ENCODE measurements at places on chromosomes 1 and 21.

DNA sequence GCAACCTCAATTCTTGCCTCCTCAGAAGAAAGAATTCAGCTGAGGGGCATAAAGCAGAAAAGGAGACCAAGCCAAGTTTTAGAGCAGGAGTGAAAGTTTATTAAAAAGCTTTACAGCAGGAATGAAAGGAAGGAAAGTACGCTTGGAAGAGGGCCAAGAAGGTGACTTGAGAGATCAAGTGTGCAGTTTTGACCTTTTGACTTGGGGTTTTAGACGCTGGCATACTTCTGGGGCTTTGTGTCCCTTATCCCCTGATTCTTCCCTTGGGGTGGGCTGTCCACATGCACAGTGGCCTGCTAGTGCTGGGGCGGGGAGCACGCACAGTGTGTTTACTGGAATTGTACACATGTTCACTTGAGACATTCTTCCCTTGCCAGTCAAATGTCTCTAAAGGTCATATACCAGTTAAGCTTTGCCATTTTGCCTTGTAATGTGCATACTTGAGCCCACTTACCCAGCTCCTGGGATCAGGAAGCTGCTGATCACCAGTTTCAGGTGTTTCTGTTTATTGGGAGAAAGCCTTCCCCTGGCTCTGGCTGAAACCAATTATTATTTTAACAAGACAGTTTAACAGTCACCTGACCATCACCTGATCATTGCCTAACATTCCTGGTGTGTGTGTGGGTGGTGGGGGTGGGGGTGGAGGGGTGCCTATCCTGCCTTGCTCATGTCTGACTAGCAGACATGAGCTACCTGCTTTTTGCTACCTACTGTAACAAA is 36.2 kb downstream of the UTP25 start:
- DNase-seq: no peak

- no peak for DNase-seq
Observed at GRCh38 chr1:98842241-98842640, 162.4 kb downstream of the PLPPR5 start.

GRCh38 chr1:236575523-236575922 is 28.8 kb downstream of the HEATR1 start:
- no peak for DNase-seq

DNA sequence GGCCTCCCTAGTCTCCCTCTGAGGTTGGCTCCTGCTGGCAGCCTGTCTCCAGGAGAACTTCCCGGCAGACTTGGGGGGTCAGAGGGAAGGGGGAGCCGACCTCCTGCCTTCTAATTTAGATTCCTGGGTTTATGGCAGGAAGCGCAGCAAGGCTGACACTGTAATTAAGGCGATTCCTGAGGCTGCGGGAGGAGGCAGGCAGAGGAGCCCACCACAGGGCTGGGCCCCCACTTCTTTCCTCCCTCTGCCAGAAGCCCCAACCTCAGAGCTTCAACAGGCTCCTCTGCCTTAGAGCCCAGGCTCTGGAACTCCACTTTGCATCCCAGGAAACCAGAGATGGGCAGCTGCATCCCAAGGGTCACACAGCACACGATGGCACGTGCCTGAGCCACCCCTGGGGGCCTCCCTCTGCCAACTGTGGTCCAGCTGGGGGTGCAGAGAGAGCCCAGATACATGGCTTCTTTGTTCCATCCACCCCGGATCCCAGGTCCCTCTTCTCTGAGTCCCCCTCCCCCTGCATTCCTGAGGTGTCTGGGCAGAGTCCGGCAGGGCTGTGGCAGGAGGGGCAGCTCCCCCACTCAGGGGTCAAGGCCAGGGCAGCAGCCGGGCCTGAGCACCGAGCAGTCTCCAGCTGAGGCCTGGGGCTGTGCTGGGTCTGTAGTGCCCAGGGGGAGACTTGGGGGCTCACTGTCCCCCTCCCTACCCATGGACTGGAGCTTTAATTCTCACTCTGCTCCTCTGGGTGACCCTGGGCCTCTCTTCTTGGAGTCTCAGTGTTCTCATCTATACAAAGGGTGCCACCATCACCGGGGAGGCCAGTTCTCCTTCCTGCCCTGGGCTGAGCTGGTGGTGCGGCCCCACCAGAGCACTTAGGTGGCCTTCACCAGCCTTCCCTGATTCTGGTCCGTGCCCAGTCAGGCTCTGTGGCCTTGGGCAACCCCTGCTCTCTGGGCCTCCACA is 39.4 kb upstream of the FAM131C start:
- DNase-seq: no peak

DNA sequence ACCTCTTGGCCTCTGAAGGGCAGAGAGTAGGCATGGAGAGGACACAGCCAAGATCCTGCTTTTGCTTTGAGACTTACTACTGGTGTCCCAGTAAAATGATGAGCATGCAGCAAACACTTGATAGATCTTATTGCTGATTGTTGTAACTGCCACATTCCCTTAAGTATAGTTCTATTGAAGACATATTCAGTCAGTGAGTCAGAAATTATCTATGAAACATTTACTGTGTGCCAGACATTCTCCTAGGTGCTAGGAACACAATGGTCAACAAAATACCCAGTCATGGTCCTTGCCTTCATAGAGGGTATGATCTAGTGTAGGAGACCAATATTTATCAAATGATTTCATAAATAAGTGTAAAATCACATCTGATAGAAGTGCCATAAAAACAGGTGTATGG is 13.6 kb downstream of the STYXL2 start:
- no peak for DNase-seq

DNA sequence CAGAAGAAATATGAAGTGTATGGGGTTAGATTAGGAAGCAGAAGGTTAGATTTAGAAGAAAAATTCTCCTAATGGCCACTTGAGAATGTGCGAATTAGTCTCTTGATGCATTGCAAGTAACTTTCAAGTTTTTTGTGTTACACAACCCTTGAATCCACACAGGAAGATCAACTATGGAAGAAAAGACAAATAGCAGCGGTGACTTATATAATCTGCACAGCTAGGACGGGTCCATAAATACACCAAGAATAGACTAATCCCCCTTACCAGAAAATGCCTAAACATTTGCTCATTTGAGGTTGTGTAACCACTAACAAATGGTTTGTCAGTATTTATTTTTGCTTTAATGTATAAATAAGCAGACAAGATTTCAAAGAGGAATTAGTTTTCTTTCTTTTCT is 182.6 kb downstream of the TGFB2 start:
- no peak for DNase-seq

- DNase-seq: no peak
Observed at GRCh38 chr1:196951711-196952394, 8.3 kb downstream of the CFHR2 start.

DNA sequence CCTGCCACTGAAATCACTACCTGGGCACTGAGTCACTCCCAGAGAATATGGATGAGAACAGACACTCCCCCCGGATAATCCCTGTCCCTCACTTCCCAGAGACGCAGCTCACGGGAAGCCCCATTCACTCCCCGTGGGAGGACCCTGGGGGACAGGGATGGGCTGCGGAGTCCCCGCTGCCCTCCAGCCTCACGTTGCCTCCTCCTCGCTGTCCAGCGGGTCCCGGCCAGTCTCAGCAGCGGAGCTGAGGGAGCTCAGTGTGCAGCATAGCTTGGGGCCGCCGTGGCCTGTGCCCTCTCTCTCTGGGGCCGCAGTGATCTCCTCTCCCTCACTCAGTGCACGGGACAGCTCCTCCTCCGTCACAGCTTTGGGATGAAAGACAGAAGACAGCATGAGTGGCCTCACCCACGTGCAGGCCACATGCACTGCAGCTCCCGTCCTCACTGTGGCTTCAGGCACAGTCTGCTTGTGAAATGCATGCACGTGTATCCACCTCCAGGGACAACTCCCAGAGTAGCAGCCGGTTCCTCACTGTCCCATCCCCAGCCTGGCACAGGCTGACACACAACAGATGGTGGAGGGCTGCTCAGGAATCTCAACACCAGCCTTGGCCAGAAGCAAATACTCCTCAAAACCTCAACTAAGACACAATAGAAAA is 7.4 kb downstream of the CFAP410 start:
- no peak for DNase-seq

- no peak for DNase-seq
Observed at GRCh38 chr1:150545486-150546032, 3.6 kb upstream of the ADAMTSL4 start.

DNA sequence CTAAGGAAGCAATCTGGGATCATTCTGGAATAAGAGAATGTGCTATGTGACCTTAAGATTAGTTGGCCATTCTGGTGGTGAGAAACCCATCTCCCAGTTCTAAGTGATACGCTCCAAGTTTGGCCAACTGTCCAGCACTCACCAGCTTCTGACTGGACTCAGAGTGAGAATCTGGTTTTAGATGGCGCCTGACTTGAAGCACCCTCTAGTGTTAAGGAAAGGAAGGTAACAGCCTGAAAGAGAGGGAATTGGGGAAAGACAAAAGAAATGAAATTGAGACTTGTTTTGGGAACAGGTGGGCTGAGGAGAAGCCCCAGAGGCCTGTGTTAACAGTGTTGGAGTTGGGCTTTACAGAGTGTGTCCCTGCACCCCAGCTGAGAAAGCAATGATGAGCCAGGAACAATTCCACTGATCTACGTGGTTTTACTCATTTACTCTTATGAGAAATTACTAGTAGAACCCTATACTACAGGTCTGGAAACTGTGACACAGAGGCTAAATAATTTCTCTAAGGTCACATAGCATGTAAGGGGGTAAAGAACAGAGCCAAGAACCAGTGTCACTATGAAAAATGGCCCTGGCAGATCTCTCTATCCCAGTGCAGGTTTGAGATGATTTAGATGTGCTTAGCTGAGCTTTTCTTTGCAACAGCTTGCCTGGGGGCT is 9.3 kb upstream of the FCAMR start:
- no peak for DNase-seq

DNA sequence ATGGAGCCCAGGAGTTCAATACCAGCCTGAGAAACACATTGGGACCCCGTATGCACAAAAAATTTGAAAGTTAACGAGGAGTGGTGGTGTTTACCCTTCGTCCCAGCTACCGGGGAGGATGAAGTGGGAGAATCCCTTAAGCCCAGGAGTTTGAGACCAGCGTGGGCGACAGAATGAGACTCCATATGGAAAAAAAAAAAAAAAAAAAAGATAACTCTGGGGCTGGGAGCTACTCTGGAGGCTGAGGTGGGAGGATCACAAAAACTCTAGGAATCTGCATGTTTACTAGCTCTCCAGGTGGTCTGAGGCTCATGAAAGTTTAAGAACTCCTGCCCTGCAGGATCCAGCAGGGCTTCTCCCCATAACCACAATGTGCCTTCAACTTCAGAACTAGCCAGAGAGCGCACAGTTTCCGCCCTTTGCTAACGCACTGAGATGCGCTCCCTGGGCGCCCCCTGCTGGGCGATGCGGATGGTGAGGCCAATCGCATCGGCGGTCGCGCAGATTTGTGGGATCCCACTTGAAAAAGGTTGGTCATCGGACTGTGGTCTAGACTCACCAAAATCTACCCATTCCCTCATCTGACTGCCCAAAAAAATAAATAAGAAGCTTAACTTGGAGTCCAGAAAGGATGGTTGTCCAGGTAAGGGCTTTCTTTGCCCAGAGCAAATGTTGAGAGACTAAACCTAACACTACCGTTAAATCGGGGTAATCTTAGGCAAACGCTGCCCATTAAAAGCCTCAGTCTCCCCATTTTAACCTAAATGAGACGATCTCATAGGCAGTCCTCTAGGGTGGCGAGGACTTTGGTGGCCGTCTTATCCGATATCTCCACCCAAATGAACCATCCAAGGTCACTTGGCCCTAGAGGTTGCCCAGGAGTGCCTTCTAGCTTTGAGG is 8.8 kb downstream of the ZNF683 start:
- DNase-seq: peak; percentile 78

- no peak for DNase-seq
Observed at GRCh38 chr1:54872036-54872331, 15.0 kb downstream of the DHCR24 start.

DNA sequence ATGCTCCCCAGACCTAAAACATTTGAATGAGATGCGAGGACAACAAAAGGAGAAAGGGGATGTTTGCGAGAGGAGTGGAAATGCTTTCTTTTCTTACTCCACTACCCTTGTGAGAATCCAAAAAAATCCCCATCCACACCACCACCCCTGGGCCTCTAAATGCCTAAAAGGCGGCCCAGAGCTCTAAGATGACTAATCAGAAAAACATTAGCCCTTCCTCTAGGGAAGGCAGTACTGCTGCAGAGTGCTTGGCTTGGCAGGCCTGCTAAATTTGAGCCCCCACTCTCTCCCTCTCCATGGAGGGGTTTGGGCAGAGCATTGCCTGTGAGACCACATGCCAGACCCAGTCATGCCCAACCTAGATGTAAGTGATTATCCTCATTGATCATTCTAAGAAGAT is 347.9 kb downstream of the USH2A start:
- no peak for DNase-seq

DNA sequence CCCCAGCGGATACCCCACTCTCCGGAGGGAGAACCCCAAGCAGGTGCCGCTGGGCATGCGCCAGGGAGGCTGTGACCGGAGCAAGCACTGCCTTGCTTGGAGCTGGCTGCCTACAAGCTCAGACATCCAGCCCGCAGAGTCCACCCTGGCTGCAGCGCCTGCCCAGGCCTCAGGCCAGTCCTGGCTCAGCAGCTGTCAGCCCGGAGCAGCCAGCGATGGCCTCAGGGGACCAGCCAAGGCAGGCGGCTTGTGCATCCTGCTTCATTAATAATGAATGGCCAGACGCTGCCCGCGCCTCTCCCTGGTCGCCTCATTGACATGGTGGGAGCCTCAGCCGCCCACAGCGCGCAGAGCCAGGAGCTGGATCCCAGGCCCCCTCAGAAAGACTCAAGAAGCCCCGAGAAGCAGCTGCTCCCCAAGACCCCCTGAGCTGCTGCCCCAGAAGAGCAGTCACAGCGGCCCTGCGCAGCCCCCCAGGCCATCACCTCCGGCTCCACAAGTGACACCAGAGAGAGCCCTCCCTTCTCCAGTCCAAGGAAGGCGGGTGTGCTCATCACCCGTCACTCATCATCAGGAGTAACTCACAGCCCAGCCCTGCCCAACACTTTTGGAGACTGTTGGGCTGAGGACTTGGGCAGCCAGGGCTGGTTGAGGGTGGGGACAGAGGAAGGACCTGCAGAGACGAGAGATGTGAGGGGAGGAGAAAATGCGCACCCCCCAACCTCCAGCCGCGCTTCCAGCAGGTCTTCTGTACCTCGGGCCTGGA is 19.6 kb downstream of the KCNAB2 start:
- no peak for DNase-seq

DNA sequence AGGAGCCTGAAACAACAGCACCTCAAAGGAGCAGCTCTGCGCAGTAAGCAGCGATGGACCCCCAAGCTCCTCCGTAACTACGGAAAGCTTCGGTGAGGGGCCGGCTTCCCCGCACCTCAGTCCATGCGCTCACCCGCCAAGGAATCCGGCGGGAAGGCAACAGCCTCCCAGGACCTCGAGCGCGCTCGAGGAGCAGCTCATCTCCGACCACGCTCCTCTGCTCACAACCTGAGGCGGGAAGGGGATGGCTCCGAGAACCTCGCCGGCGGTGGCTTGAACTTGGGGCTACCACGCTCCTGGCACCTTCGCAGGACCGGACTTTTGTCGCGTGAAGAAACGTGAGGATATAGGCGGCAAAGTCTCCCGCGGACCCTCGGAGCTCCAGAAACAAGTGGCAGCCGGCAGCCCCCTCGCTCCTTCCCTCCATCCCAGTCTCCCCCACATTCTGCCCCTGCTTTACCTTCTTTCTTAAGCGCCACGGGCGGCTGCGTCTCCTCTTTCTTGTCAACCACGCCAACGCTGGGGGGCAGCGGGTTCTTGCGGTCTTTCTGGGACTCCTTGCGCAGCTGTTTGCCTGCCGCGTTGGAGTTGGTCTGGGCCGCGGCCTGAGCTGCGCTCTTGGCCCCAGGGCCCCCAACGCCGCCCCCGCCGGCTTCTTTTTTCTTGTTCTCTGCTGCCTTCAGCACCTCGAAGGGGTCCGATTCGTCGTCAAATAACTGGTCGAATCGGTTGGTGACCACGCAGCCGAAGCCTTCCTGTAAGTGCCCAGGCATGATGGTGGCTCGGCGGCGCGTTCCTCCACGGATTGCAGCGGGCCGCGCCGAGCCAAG is 459 bp downstream of the SERBP1 start:
- peak; percentile 26 for DNase-seq

GRCh38 chr21:41431788-41432548 is 5.9 kb downstream of the MX1 start:
- no peak for DNase-seq
